ENCODE measurements at places on chromosomes 6 and 20.

GRCh38 chr6:33906439-33906838 is 102.6 kb upstream of the MLN start:
- no peak for DNase-seq

DNA sequence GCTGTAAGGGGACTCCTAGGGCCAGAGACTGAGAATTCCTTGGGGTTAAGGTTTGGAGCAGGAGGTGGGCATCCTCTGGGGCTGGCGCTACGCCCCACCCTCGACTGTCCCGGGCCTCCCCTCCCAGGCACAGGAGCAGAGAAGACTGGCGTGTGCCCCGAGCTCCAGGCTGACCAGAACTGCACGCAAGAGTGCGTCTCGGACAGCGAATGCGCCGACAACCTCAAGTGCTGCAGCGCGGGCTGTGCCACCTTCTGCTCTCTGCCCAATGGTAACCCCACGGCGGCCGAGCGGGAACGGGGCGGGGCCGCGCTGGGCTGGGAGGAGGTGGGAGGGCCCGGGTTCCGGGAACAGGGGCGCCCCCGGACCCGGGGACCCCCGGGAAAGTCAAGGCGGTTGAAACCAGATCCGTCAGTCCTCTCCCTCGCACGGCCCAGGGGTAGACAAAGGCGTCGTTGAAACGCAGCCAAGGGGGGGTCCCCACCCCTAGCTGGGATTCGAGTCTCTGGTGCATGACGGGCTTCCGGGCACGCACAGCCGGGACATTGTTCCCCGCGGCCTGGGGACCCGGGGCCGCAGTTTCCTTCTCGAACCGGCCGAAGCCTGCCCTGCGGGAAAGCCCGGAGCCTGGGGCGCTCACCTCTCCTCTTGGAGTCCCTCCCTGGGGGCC is 844 bp downstream of the WFDC2 start:
- peak; percentile 60 for DNase-seq

DNA sequence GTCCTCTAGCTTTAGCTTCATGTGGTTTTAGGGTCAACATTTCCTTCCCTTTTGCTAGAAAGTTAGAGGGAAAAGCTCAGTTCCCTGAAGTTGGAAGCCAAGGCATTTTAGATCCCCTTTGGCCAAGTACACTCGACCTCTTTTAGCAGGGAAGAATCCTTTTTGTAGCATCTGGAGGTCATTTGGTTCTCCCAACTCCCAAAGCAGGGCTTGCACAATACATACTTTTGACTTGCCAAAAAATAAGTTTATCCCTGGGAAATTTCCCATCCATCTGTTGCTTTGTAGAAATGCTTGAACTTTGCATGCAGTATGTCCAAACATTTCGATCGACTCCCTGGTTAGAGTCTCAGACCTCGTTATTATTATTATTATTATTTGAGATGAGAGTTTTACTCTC is 4.6 kb upstream of the EDEM2 start:
- no peak for DNase-seq

GRCh38 chr6:56953597-56954402 is 1.1 kb upstream of the BEND6 start:
- DNase-seq, result peak; percentile 3

- no peak for DNase-seq
These were observed 64.1 kb downstream of the GFOD1 start for GRCh38 chr6:13423252-13423651.

- DNase-seq, result peak; percentile 51
These were observed 115.1 kb downstream of the JAG1 start for GRCh38 chr20:10558635-10559187.

GRCh38 chr6:4948781-4949450 is 54.9 kb downstream of the RPP40 start:
- no peak for DNase-seq

- DNase-seq, result no peak
These were observed 225.5 kb downstream of the SOD2 start for GRCh38 chr6:159467473-159468041.

- no peak for DNase-seq
These were observed 37.4 kb upstream of the HDAC2 start for GRCh38 chr6:114008331-114008730.

DNA sequence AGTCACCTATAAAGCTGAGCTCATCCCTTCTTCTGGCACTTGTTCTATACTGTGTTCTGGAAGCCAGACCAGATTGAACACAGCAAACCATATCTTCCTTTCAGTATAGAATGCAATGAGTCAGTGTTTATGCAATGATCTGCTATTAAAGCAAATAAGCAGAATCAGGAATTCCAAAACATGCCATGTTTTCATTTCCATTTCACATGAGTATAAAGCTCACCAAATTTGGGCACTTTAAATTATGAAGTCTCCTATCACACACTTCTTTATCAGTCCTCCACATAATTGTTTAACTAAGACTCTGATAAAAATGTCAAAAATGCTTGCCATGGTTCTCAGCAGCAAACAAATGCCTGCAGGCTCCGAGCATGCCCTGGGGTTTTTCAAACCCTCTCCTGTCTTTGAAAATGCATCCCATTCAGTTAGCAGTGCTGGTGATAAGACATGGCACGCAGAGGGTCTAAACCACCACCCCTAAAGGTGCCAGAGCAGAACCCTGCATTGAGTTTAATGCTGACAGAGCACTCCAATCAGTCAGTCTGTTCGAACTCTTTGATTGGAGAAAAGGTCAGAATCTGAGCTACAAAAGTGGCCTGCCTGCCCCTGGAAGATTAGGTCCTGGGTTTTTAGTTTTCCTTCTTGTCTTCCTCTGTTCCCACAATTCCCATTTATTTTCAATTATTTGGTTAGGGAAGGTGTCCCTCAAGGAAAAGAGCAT is 234.1 kb downstream of the GMPR start:
- no peak for DNase-seq

DNA sequence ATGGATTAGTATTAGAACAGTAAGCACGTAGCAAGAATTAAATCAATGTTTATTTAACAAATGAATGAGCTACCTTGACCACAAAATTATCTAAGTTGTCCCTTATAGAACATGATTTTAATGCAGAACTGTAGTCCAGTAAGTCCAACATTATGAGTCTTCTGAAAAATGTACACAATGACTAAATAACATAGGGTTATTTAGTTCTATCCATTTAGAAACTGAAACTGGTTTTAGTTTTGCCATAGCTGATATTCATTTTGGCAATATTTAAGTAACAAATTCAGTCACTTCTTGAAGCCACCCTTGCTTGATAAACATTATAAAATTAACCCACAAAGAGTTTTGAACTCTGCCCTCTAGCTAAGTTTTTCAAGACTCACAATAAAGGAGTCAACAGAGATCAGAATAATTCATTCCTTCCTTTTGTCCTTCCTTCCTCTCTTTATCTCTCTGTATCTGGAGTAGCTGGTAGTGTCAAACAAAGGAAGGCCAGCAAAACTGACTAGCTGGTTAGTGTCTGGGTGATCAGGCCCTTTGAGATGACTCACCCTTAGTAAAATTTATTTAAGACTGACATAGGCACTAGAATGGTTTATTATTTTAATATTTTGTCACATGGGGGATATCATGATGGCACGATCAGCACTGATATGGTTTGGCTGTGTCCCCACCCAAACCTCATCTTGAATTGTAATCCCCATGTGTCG is 115.1 kb downstream of the BTBD9 start:
- no peak for DNase-seq

- DNase-seq, result no peak
These were observed 57.6 kb downstream of the PLCB4 start for GRCh38 chr20:9126527-9126926.

- DNase-seq, result no peak
These were observed 422.2 kb upstream of the PLCB4 start for GRCh38 chr20:8646716-8647115.

DNA sequence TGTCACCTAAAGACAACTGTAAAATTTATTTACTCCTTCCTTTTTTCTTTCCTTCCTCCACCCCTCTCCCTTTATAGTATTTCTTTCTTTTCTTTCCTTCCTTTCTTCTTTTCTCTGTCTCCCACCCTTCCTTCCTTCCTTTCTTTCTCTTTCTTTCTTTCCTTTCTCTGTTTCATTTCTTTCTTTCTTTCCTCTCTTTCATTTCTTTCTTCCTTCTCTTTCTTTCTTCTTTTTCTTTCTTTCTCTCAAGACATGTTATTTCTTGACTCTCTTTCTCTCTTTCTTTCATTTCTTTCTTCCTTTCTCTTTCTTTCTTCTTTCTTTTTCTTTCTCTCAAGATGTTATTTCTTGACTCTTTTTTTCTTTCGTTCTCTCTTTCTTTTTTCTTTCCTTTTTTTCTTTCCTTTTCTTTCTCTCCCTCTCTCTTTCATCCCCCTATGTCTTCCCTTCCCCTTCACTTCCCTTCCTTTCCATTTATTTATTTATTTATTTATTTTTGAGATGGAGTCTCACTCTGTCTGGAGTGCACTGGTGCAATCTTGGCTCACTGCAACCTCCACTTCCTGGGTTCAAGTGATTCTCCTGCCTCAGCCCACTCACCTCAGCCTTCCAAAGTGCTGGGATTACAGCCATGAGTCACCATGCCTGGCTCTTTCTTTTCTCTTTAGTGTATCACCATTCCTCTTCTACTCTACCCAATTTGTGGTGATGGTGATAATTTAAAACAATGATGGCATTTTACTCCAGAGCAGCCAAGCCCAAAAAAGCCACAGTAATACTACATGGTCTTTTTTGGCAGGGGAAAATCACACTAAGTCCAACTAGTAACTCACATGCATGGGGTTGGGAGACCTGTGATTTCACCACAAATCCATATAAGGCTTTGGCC is 188.2 kb downstream of the ADGRG6 start:
- no peak for DNase-seq

- no peak for DNase-seq
These were observed 462.9 kb downstream of the ADGRB3 start for GRCh38 chr6:69097948-69098347.

DNA sequence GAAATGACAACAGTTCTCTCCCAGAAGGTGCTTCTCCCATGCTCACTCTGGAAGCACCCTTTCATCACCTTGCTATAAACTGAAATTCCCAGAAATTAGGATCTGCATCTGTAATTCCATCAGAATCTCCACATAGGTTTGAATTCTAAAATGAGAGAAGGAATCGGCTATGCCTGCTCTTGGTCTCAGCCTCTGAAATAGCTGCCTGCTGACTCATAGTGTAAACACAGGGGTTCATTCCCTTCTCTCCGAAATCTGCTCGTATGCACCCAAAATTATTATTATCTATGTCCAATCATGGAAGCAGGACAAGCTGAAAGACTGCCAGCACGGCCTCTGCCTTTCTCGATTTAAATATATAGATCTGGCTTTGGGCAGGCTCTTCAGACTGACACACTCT is 74.6 kb upstream of the TAB2 start:
- no peak for DNase-seq

- DNase-seq, result no peak
These were observed 121.1 kb downstream of the PLEKHG1 start for GRCh38 chr6:150720774-150721233.

GRCh38 chr20:62120365-62120762 is 1.9 kb upstream of the LSM14B start:
- no peak for DNase-seq

- DNase-seq, result no peak
These were observed 22.3 kb upstream of the HLA-DQA2 start for GRCh38 chr6:32718879-32719278.

- DNase-seq, result no peak
These were observed 35.7 kb upstream of the VEGFA start for GRCh38 chr6:43734294-43734665.

GRCh38 chr6:113632220-113632864 is 224.8 kb upstream of the MARCKS start:
- peak; percentile 43 for DNase-seq

- no peak for DNase-seq
These were observed 23.6 kb downstream of the IL17A start for GRCh38 chr6:52209770-52210169.

DNA sequence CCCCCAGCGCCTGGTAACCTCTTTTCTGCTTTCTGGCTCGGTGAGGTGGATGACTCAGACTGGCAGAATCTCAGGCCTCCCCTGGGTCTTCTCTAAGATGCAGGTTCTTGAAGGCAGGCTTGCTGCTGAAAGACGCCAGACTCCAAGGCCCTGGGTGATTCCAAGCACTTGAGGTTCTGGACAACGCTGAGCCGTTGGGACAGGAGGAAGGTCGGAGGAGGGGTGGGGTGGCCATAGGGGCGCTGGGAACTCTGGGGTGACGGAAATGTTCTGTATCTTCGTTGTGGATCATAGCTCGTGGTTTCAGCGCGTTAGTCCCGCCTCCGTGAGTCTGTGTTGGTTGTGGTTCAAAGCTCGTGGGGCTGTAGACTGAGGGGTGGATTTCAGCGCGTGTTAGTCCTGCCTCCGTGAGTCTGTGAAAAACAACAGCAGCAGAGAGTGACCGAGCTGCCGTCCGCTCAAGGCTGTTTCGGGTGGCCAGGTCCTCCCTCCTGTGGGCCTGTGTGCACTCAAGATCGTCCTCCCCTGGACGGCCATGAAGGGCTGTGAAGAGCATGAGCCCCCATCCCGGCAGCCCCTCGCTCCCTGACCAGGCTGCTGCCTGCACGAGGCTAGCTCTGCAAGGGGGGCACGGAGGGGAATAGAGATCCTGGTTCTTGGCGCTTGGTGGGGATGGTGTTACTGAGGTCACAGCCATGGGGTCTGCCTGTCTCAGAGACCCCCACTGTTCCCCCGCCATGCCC is 7.7 kb downstream of the NTSR1 start:
- DNase-seq, result peak; percentile 23

GRCh38 chr6:108995296-108995695 is 99.3 kb downstream of the SESN1 start:
- no peak for DNase-seq

DNA sequence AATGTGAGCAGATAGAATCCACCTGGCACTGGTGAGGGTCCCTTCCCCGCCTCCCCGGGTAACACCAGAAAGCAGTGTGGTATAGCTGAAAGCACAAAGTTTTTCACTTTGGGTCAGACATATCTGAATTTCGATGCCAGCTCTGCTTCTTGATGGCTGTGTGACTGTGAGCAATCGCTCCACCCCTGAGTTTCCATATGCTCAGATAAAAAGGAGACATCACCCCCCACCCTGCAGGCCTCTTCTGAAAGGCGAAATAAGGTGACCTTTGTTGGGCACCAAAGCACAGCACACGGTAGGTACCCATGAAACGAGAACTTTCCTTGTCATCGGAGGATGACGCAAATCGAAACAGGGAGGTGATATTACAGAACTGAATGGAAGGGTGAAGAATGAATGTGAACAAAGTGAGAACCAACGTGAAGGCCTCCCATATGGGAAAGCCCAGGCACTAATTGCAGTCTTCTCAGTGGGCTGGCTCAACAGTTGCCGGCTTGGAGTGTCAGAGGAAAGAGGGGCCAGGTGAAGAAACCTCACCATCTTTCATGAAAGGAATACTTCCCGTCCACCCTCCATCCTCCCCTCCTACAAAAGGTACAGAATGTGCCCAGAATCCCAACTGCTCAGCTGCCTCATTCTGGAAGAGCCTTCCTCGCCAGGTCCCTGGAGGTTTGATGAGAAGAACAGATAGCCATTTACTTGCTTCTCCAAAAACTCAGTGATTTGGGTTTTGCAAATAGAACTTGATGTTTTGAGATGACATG is 61.8 kb downstream of the NFATC2 start:
- DNase-seq, result peak; percentile 66

GRCh38 chr6:22069306-22069800 is 227.5 kb downstream of the PRL start:
- DNase-seq, result no peak

DNA sequence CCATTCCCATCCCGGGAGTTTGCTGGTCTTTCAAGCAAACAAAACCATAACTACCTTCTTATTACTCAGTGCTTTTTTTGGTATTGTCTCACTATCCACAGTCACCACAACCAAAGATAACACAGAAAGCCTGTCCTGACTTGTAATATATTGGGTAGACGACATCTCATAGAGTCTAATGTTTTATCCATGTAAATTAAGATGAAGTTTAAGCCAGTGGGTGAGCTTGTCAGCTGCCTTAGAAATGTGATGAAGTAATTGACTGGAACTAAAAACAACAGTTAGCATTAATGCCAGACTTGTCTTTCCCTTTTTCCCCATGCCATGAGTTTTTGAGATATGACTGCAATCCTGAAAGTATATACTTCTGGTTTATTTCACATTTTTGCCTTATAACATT is 282.7 kb upstream of the PRDM1 start:
- DNase-seq, result no peak
